ENCODE measurements at places on chromosomes 6 and 20.

- no peak for DNase-seq
Measured at GRCh38 chr6:10567256-10568026, 46.3 kb downstream of the GCNT2 start.

GRCh38 chr6:149991838-149992237 lies 28.1 kb downstream of the ULBP1 start:
- DNase-seq, result no peak

GRCh38 chr6:2381872-2382661 lies 136.7 kb upstream of the GMDS start:
- no peak for DNase-seq

DNA sequence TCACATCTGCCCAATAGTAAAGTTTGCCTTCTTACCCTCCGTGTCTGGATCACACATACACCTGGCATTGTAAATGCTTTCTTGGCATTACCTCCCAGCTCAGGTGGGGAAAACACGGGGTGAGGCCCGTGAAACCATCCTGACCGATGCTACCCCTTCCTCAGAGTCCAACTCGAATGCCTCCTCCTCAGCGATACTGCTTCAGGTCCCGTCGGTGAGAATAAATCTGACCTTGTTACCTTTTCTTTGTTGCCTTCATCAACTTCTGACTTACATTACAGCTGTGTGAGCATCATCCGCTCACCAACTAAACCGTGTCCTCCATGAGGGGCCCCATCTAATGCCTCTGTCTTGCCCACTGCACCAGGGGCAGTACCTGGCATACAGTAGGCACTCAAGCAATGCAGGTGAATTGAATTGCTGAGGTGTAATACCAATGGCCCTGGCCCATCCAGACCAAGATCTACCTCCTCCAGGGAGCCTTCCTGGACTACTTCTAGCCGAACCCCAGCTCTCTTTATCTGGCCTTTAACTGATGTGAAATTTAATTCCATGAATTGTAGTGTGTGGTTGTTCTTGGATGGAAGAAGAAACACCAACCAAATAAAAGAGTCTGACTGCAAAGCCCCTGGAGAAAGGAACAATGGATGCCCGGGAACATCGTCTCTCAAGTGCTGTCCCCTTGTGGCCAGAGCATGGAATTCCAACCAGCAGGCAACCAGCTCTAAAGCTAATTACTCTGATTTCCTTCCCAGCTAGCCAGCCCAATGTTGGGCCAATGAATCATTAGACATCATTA lies 141.5 kb downstream of the ANKRD60 start:
- no peak for DNase-seq

Data from activated gamma-delta T cell treated with Interleukin-2 at 50 U/mL for 16 hours (primary cell).